ENCODE measurements at places on chromosomes 4 and X.

GRCh38 chr4:114907568-114907967 is 205.9 kb downstream of the NDST4 start:
- DNase-seq, result no peak

GRCh38 chr4:44147571-44148075 is 301.0 kb downstream of the KCTD8 start:
- DNase-seq, result no peak

GRCh38 chr4:30719454-30720020 is 632 bp upstream of the PCDH7 start:
- no peak for DNase-seq

DNA sequence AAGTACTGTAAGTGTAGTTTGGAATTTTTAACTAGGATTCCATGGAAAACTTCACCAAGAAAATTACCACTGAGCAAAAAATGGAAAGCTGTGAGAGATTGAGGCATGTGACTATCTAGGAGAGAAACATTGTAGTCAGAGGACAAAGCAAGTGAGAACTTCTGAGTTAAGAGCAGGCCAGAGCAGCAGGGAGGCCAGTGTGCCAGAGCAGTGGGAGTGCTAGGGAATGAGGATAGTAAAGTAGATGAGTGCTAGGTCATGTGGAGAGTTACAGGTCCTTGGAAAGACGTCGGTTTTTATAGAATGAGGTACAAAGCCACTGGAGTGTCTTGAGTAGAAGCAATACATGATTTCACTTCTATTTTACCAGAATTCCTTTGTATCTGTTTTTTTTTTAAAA is 52.7 kb upstream of the FAT4 start:
- DNase-seq, result no peak

- DNase-seq, result no peak
Measured at GRCh38 chrX:6311540-6311939, 82.9 kb upstream of the NLGN4X start.

GRCh38 chr4:104901438-104901837 is 245.2 kb upstream of the TET2 start:
- no peak for DNase-seq

- DNase-seq, result no peak
Measured at GRCh38 chrX:150508451-150509367, 59.7 kb upstream of the MTM1 start.

DNA sequence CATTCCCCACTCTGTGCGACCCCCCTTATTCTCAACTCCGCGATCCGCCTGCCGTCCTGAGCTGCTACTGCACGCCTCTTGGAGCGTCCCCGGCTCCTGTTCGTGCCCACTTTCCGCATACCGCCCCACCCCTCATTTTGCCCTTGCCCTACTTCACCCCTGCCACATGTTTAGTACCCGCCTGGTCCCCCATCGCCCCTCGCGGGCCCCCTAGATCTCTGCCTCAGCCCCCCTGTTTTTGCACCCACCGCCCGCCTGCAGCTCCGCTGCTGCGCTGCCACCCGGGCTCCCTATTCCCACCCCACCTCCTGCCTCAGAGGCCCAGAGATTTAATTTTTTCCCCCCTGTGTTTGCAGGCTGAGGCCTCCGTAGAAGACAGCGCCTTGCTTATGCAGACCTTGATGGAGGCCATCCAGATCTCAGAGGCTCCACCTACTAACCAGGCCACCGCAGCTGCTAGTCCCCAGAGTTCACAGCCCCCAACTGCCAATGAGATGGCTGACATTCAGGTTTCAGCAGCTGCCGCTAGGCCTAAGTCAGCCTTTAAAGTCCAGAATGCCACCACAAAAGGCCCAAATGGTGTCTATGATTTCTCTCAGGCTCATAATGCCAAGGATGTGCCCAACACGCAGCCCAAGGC is 1.4 kb downstream of the MAGED1 start:
- no peak for DNase-seq

- DNase-seq, result no peak
Measured at GRCh38 chr4:158197194-158197776, 13.0 kb upstream of the TMEM144 start.

- no peak for DNase-seq
Measured at GRCh38 chr4:47469951-47470350, 6.4 kb upstream of the COMMD8 start.

GRCh38 chrX:53438832-53439230 is 4.7 kb upstream of the HSD17B10 start:
- no peak for DNase-seq

- DNase-seq, result no peak
Measured at GRCh38 chr4:184937745-184938144, 80.5 kb upstream of the HELT start.

GRCh38 chr4:173494013-173494970 is 35.7 kb downstream of the HAND2 start:
- DNase-seq, result peak; percentile 21

GRCh38 chrX:140723121-140723715 is 13.7 kb downstream of the LINC00632 start:
- DNase-seq, result no peak

DNA sequence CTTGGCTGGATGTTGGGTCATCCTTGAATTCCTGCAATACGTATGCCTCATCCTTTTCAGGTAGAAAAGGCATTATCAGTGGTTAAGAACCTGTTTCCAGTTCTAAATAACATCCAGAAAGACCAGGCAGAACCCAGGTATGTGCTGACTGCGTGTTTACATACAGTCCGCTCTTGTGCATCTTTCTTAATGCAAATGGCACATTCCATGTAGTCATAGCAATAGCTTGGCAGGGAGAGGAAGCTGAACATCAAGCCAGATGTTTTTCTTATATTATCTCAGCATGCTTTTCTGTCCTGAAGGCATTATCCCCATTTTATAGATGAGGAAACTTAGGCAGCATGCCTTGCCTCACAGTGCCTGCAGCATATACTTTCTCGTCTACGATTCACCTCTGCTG is 2.1 kb downstream of the DCLK2 start:
- no peak for DNase-seq

All from stimulated activated CD8-positive, alpha-beta memory T cell treated with anti-CD3 and anti-CD28 coated beads, Interleukin-7, amount 100 ng/mL, for 24 hours (primary cell).